Activated naive CD4-positive, alpha-beta T cell (primary cell): ENCODE measurements at places on chromosomes 13 and 19.

GRCh38 chr13:45016792-45017425 is 27.6 kb downstream of the GPALPP1 start:
- no peak for DNase-seq

- DNase-seq, result no peak
Measured at GRCh38 chr19:6216996-6217751, 62.6 kb downstream of the MLLT1 start.

GRCh38 chr19:48591021-48591420 is 15.5 kb upstream of the SPACA4 start:
- DNase-seq, result no peak

- DNase-seq, result no peak
Measured at GRCh38 chr19:5698635-5699422, 8.7 kb downstream of the RPL36 start.

DNA sequence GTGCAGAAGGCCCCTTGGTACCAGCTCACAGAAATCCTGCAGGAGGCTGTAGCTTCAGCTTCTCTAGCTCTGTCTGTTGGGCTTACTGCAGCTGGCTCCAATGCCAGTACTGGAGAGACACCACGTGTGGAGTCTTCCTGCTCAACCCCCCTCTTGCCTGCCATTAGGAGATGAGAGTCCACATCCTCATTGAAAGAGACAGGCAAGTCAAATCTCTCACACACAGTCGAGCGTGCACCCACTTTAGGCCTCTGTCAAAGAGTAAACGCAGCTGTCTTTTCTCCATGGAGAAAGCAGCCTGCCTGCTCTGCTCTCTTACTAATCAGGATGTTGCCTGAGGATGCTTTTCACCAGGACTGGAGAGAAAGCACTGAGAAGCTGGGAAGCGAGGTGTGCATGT is 523.0 kb upstream of the NBEA start:
- no peak for DNase-seq

DNA sequence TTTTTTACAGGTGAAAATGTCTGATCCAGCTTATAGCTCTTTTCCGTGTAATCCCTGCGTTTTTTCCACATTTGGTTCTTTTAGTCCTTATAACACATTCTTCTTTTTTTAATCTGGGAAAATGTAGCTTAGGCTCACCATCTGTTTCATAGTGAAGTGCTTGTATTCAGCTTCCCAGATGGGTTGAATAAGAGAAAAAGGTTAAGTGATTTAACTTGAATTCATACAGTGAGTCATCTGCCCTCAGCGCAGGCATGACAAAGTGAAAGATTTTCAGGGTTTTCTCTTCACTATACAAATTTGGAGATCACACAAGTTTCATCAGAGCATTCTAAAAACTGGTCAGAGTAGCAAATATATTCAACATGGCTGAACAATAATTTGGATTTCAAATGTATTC is 224.8 kb downstream of the SPRY2 start:
- no peak for DNase-seq

- no peak for DNase-seq
Measured at GRCh38 chr13:95552208-95552538, 347 bp upstream of the CLDN10 start.

DNA sequence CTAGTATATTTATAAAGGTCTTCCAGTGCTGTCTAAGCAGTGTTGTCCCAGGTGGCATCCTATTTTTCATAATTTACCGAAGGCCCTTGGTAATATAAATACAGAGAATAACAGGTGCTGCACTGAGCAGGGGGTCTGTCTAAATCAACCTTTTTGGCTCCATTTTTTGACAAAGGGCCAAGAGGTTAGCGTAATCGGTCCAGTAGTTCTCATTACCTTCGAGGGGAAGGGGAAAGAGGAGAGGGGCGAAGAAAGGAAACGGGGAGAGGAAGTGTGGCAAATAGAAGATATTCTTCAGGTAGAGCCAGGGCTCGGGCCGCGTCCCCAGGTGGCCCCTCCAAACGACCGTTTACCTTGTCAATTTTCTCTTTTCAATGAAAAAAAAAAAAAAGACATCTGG is 749 bp upstream of the PAN3 start:
- no peak for DNase-seq

GRCh38 chr13:111941845-111942447 is 125.0 kb upstream of the SOX1 start:
- DNase-seq, result no peak

- DNase-seq, result no peak
Measured at GRCh38 chr19:56350416-56351045, 35.9 kb upstream of the ZSCAN5A start.

DNA sequence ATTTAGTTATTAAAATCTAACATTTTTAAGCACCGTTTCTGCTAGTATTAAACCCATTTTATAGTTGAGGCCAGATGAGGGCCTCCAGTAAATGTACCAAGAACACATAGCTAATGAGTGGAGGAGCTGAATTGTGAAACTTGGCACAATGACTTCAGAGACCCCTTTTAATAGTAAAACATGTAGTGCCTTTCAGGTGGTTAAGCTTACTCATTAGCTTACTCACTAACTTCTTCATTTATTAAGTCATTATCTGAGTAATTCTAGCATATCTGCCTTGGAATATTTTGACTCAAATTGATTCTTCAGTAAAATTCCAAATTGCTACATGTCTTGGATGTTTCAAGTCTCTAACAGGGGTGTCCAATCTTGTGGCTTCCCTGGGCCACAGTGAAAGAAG is 735.2 kb downstream of the LIG4 start:
- DNase-seq, result no peak

DNA sequence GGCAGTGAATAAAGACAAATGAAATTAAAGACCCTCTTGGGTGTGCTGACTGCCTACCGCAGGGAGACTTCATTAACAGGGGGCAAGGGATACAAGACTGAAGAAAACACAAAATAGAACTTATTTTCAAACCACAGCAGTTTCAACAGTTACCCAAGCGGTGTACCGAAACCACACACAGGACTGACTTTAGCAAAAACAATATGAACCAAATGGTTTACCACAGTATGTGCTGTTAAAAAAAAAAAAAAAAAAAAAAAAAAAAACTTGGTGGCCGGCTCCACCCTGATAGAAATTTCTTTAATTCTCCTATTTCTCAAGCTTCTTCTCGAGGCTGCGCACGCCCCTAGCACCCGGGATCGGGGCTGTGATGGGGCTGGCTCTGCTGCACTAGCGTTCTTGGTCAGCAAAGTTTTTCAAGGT is 42.6 kb downstream of the KLF2 start:
- DNase-seq, result no peak

DNA sequence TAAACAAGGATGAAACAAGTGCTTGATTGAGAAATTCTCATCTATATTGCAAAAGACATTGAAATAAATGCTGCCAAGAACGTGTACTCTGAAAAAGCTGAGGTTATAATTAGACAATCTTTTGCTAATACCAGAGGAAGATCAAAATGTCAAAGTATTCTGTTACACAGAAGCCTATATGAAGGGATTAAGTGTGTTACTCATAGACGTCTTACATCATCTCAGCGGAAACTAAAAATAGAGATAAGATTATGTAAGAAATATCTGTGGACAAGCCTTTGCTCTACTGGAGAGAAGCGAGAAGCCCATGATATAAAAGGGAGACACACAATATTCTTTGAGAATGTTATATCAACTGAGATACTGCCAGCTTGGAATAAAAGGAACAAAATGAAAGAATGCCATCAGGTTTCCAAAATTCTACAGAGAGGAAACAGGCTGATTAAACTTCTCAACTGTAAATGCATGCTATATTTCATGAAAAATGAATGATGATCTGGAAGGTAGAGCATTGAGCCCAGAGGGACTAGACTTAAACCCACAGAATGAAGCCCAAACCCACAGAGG is 699.0 kb downstream of the GPC5 start:
- DNase-seq, result no peak

DNA sequence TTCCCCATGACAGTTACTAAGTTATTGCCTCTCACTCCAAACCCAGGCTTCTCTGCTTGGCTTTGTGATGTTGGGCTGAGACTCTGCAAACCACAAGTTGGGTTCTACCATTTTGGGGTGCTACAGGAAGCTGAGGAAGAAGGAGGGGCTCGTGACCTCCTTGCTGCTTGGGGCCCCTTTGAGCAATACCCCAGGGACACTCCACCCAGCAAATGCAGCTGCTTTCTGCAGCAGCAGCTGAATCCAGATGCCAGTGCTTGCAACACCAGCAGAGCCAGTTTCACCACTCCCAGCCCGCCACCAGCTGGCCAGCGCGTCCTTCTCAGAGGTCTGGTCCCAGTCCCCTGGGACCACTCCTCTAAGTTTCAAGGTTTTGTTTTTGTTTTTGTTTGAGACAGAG is 22.0 kb upstream of the UBAC2 start:
- DNase-seq, result no peak

DNA sequence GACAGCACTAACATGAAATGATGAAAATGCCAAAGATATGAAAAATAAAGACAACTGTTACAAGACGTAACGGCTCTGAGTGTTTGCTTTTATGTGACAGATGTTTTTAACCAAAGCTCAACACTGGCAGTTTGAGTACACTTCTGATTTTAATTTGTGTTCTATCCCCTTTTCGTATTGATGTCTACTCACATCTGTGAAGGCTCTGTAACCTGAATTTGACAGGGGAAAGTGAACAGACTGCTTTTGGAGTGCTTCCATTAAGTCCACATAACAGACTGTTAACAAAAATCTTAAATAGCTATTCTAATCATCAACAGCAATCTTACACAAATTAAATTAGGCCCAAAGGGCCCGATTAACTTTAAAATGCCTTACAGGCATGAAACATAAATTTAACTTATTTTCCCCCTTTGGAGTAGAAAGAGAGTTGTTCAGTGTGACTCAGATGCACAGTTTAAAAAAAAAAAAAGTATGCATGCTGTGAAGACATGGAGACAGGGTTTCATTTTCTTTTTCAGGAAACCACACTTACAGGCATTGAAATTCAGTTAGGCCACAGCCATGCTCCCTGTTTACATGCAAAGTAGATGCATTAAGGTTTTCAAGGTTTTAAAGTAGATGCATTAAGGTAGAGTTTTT is 16.3 kb upstream of the RNASEH2B start:
- no peak for DNase-seq

- no peak for DNase-seq
Measured at GRCh38 chr19:45881909-45882528, 3.9 kb downstream of the IRF2BP1 start.
